ENCODE measurements at places on chromosomes 16 and 17.
A peak's percentile ranks its signal among the peaks of the same experiment; 100 is the strongest.

DNA sequence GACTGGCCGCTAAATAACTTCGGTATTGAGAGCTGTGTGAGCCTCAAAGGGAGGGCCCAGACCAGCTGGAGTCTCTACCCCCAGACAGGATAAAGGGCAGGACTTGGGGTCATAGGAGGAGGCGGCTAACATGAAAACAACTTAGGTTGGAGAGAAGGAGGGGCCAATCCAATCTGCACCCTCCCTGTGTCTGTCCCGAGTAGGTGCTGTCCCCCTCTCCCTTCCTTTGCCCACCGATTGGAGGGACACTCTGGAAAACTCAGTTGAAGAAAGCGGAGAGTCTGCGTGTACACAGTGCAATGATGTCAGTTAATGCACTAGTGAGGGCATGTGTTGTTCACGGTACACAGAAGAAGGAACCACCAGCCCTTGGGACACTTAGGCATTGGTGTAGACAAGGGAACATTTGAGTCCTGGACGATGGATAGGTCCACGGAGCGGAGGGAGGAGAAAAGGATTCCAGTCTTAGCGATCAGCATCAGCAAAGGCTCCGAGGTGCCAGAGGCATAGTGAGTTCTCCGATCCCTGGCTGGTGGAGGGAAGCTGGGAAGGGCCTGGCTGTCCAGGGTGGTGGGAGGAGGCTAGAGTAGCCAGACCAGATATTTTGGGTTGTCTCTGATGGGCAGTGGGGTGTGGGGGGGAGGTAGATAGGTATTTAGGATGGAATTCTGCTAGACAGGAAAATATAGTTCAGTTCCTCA, 761 bp downstream of the NOL3 start:
- no peak for DNase-seq

GRCh38 chr16:75423723-75424104, 9.6 kb downstream of the CFDP1 start:
- DNase-seq = no peak

- no peak for DNase-seq
Observed at GRCh38 chr16:29312835-29313558, 93.5 kb downstream of the NPIPB11 start.

DNA sequence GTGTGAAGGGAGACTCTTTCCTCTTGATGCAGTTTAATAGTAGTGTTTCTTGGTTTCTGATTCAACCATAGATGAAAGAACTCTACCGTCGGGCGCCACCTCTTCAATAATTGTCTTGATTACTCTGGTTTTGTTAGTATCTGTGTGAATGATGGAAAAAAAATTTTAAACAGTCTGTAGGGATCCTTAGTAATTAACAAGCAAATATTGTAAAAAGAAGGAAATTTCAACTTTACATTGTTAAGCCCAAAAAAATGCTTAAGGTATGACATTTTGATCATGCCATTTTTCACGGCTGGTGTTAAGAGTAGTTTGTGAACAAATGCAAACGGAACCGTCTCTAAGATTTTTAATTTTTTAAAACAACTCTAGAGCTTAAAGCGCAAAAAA, 4.1 kb downstream of the KRT10 start:
- DNase-seq = no peak

DNA sequence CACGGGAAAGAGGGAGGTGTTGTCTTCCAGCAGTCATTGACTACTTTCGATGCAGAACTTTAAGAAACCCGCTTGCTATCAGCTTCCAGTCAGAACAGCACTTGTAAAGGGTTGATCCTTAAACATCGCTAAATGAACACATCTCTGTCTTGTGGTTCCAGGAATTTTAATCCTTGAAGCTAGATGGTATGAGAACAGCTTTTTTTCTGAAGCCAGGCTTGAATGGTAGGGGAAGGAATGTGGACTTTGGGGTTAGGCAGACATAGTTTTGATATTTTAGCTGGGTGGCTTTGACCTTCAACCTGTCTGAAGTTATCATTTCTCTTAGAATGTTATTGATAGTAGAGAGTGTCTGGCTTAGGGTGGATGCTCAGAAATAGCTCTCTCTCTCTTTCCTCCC, 81.1 kb downstream of the RGS9 start:
- DNase-seq = no peak

GRCh38 chr17:78279360-78279990, 48.0 kb downstream of the TMEM235 start:
- no peak for DNase-seq

- DNase-seq = peak; percentile 64
Observed at GRCh38 chr17:794876-795275, 12.7 kb downstream of the MRM3 start.

- DNase-seq = no peak
Observed at GRCh38 chr17:68452724-68453290, 4.5 kb downstream of the WIPI1 start.

GRCh38 chr17:882827-883585, 96.6 kb downstream of the NXN start:
- no peak for DNase-seq

DNA sequence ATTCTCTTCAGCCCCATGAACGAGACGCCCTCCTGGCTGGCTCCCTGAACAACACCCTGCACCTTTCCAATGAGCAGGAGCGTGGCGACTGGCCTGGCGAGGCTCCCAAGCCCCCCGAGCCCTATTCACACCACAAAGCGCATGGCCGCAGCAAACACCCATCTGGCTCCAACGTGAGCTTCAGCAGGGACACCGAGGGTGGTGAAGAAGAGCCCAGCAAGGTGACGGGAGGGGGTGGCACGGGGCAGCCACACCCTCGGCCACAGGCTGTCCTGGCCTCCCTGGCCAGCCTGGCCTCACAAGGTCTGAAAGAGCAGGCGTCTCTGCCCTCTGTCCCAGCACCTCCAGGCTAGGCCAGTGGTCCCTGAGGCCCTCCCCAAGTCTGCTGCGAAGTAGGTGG, 23.7 kb downstream of the CASKIN2 start:
- DNase-seq = no peak

GRCh38 chr16:65524997-65525396, 403.1 kb upstream of the CDH11 start:
- no peak for DNase-seq

GRCh38 chr16:56143666-56144065, 47.6 kb upstream of the GNAO1 start:
- no peak for DNase-seq

DNA sequence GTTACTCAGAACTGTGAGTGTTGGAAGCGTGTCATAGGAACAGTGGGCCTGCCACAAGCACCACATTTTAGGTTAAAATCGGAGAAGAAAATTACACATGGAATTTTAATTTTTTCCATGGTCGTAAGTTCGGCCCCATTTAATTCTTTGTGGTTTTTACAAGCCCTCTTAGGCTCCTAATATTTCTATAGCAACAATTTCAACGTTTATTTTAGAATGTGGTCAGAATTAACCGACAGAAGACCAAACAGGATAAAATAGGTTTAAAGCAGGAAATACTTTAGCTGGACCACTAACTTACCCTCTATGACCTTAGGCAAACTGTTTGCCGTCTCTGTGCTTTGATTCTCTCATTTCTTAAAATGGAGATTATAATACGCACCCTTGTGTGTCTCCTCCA, 69.9 kb downstream of the FTO start:
- DNase-seq = no peak

DNA sequence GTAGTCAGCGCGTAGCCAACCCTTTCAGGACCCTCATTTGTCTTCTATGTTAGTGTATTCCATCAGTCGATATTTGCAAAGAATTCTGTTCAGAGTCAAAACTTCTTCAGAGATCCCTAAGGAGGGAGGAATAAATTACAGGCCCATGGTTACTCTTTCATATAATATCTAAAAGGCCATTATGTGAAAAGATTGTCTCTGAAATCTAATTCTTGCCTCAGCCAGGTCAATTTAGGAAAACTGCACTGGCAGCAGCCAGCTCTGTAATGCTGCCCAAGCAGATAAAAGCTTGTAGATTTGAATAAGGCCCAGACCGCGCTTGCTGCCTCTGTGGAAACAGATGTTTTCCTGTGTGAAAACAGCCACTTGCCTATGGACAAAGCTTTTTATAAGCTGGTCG, 379.8 kb downstream of the CNTNAP4 start:
- no peak for DNase-seq

DNA sequence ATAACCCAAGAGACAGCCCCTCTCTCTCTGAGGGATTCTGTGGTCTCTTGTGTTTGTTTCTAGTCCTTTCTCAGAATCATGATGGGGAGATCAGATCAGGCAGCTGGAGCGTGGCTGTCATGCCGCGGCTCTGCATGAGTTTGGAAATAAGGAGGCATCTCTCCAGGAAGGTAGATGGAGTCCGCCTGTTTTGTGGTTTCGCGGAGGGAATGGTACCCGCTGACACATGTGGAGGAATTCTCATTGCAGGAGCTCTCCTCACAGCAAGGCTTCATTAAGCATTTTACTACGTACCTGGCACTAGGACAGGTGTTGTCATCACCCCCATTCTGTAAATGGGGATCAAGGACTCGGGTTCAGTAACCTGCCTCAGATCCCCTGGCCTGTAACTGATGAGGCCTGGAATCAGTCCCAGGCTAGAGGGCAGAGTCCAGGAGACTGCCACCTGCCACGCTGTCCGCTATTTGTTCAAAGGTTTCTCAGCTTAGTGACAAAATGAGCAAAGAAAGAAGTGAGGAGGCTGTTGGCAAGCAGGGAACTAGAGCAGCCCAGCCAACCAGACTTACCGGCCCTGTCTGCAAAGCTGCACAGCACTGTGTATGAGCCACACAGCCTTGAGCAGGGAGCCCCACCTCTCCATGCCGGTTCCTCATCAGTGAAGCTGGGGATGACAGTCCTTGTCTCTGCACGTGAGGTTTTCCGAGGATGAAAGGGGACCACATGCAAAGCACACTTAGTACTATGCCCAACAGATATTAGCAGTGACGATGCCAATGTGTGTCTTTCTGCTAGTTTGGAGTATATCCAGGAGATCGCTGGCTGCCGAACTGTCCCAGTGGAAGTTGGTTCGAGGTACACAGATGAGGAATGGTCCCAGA, 11.0 kb downstream of the KDM8 start:
- DNase-seq = no peak

GRCh38 chr17:48628649-48629410, 2.7 kb upstream of the HOXB9 start:
- DNase-seq = no peak

GRCh38 chr17:18185391-18185790, 1.8 kb downstream of the ALKBH5 start:
- DNase-seq = no peak

- DNase-seq = peak; percentile 53
Observed at GRCh38 chr16:89358030-89359005, 132.0 kb downstream of the ANKRD11 start.

DNA sequence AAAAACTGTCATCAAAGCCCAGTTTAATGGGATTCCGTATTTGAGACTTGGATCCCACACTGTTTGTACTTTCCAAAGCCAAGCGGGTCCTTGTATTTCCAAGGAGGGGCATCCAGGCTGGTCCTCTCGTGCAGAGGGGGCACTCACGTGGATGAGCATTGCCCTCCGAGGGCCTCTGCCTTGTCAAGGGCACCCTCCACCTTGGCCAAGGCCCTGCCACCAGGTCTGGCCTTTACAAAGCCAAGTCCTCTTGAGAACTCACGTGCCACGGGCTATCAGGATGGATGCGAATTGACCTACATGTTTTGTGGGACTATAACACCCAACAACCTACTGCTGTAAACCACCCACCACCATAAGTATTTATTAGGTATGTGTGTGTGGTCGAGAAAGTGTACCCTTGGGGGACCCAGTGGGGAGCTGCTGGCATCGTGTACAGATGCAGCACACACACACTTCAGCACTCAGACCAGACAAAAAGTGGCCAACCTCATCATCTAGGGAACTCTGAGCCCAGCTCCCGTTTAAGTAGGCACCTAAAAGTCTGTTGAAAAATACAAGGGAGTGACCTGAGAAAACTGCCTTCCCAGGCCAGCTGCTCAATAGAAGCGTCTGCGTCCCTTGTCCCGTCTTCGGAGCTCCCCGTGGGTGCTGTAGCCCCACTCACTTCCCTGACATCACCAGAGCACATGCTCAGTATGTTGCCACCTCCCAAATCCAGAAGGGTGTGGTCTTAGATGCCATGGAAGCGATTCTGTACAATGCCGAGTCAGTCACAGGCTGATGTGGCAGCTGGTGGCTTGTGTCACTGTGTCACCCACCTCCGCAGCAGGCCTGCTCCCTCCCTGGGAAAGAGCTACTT, 12.9 kb downstream of the MAP1LC3B start:
- DNase-seq = no peak

- DNase-seq = no peak
Observed at GRCh38 chr16:81637336-81638235, 141.5 kb upstream of the PLCG2 start.

DNA sequence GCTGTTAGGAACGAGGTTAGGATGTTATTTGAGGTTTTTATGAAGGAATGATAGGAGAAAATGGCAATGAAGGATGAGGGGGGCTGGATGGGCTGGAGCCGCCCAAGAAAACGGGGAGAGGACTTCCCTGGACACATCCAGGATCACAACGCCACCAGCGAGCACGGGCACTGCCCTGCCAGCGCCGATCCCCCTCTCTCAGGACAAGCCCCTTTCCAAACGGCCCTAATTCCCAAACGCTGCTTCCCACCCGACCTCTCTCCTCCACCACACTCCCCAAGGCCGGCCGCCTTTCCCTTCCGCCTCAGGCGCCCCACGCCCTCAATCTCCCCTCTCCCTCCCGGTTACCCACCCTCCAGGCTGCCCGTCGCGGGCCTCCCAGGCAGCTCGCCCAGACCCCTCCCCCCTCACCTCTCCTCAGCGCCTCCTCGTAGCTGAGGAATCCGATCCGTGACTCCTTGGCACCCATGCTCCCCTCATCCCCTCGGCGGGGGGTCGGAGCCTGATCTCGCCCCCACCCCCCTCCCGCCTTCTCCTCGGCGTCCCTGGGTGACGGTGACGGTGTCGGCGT, 377 bp downstream of the USP32 start:
- DNase-seq = no peak

- no peak for DNase-seq
Observed at GRCh38 chr16:72800524-72801161, 247.3 kb downstream of the ZFHX3 start.

GRCh38 chr16:25093208-25094061, 18.1 kb upstream of the LCMT1 start:
- peak; percentile 49 for DNase-seq

DNA sequence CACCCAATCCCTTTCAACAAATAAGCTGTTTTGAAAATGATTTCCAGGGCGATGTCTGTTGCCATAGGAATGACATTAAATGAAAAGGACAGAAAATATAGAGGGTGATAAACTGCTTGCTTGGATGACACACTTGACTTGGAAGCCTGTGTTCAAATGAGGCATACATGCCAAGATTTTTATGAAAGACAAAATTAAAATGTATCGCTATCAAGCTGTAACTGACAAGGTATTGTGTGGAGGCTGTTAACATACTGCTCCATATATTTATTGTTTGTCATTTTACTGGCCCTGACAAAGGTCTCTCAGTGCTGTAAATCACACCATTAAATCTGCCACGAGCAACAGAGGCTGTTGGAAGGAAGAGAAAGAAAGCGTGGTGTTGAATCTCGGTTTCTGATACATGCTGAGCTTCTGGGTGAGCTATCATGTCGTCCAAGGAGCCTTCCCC, 456.2 kb upstream of the SALL1 start:
- no peak for DNase-seq

All from activated naive CD4-positive, alpha-beta T cell treated with anti-CD3 and anti-CD28 coated beads for 36 hours (primary cell).